HFFc6 (cell line): ENCODE measurements at places on chromosomes 3 and 15. TPM values are rescaled to one million over a fixed set of nuclear protein-coding genes. Genes with fewer than 3 reads are reported as not detected.

The HAUS2 gene
- total RNA-seq, result 22.3 and 27.1 TPM in 2 replicates

The EPHA6 gene
- not detected in 3 replicates for total RNA-seq

The PRICKLE2 gene
- total RNA-seq, result 17.3 to 20.6 TPM (median 19.9 TPM) in 3 replicates

The TAGLN3 gene
- total RNA-seq, result 0.26 TPM in 1 of 2 replicates, not detected in the other

The FBXW12 gene
- total RNA-seq, result not detected in 3 replicates

The DPH3 gene
- 35.5 and 42.0 TPM in 2 replicates for total RNA-seq

The TRH gene
- not detected in 3 replicates for total RNA-seq

The ANKUB1 gene
- not detected in 3 replicates for total RNA-seq

The PARP15 gene
- total RNA-seq, result not detected in 2 replicates

The NPAP1 gene
- not detected in 3 replicates for total RNA-seq

The GOLGA8H gene
- total RNA-seq, result not detected in 3 replicates

The GALNT15 gene
- total RNA-seq, result 4.7 to 5.9 TPM (median 5.5 TPM) in 3 replicates

The TLNRD1 gene
- 7.8 to 12.4 TPM (median 10.0 TPM) in 3 replicates for total RNA-seq

The FSTL1 gene
- total RNA-seq, result 1,791 to 2,118 TPM (median 1,939 TPM) in 3 replicates

The CCDC191 gene
- total RNA-seq, result 0.72 to 1.1 TPM (median 0.83 TPM) in 3 replicates

The ELL3 gene
- total RNA-seq, result 0.71 to 1.5 TPM (median 0.92 TPM) in 3 replicates

The AMOTL2 gene
- 244 to 295 TPM (median 289 TPM) in 3 replicates for total RNA-seq

The WWTR1 gene
- total RNA-seq, result 40.1 to 49.7 TPM (median 46.2 TPM) in 3 replicates

The MNS1 gene
- 1.1 and 2.1 TPM in 2 replicates for total RNA-seq
